Pancreas (tissue), 10 donors: ENCODE measurements at places on chromosomes 11 and 22. TPM values are rescaled to one million over a fixed set of nuclear protein-coding genes. Genes with fewer than 3 reads are reported as not detected.

DNA sequence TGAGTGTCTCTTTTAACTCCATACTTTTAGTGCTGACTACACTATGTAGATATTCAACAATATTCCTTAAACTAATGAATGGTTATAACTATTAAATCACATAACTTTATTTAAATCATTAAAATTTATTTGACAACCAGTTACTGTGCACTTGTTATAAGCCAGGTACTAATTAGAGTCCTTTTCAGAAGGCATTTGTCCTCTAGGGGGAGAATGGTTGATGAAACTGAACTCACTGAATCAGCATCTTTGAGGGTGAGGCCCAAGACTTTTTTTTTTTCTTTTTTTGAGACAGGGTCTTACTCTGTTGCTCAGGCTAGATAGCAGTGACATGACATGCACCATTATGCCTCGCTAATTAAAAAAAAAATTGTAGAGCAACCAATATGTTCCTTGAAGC lies 515.6 kb upstream of the CCDC90B start:
- no peak overlapping the region for H3K4me3 ChIP-seq
- H3K27me3 ChIP-seq: no peaks in the 10 kb centered on the region
- no peaks in the 10 kb centered on the region for H3K4me1 ChIP-seq
- H3K36me3 ChIP-seq: no peaks in the 10 kb centered on the region
- no peak for DNase-seq

GRCh38 chr11:115942011-115942410 lies 437.8 kb upstream of the CADM1 start:
- H3K27me3 ChIP-seq: no peaks in the 10 kb centered on the region
- no peak overlapping the region for H3K4me3 ChIP-seq
- H3K36me3 ChIP-seq: no peaks in the 10 kb centered on the region
- no peaks in the 10 kb centered on the region for H3K4me1 ChIP-seq
- no peak for DNase-seq
- no peak overlapping the region for H3K27ac ChIP-seq

DNA sequence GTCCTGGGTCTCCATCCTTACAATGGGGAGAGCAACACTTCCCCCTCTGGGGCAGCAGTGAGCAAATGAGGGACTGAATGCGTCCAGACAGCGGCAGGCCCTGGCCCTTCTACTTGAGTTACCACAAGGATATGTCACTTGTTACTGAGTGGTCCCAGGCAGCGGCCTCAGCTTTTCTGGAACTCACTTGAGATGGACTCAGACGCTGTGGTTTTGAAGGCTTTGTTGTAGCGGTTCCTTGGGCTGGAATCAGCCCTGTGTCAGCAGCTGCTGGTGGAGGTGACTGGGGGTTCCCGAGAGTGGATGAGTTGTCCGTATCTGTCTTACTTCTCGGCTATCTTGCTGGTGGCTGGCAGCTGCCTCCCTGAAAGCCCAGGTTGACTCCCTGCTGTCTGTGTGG lies 77.0 kb downstream of the MICAL2 start:
- no peaks in the 10 kb centered on the region for H3K27me3 ChIP-seq
- no peak overlapping the region for H3K27ac ChIP-seq
- no peak for DNase-seq

GRCh38 chr11:133978794-133979193 lies 22.0 kb upstream of the IGSF9B start:
- H3K4me1 ChIP-seq: no peaks in the 10 kb centered on the region
- H3K27ac ChIP-seq: no peak overlapping the region
- no peak for DNase-seq
- no peaks in the 10 kb centered on the region for H3K27me3 ChIP-seq
- no peaks in the 10 kb centered on the region for H3K36me3 ChIP-seq

GRCh38 chr11:111101881-111102280 lies 143.6 kb upstream of the POU2AF2 start:
- no peak overlapping the region for H3K27ac ChIP-seq
- no peak overlapping the region for H3K4me3 ChIP-seq
- DNase-seq: no peak
- peaks cover 8% of the 10 kb centered on the region for H3K27me3 ChIP-seq
- no peaks in the 10 kb centered on the region for H3K36me3 ChIP-seq

GRCh38 chr11:131495423-131495822 lies 125.0 kb downstream of the NTM start:
- no peak overlapping the region for H3K27ac ChIP-seq
- no peak overlapping the region for H3K4me3 ChIP-seq
- no peaks in the 10 kb centered on the region for H3K4me1 ChIP-seq
- H3K36me3 ChIP-seq: no peaks in the 10 kb centered on the region

DNA sequence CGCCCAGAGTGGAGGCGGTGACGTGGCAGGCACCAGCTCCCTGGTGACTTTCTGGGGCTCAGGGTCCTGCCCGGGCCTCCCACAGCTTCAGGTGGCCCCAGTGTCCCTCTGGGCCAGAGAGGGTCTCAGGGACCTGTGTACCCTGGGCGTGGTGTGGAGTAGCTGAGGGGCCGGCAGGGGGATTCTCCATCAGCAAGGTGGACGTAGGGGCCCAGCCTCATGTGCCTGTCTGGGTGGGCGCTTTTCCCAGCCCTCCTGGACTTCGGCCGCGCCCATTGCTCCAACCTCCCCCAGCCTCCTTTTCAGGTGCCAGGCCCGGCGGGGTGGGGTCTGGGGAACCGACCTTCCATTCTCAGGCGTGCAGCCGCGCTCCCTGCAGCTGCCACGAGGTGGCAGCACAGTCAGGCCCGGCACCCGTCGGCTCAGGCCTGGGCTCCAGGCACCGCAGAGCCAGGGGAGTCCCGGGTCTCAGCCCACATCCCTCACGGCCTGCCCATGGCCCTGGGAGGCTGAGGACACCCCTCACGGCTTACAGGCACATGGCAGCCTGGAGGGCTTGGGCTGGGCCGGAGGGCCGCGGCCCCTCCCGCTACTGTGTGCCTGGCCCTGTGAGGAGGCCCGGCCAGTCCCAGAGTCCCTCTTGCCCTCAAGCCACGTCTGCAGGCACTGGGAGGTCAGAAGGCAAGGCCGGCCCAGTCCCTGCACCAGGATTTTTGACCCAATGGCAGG lies 19.9 kb upstream of the MUC5B start:
- H3K27ac ChIP-seq: no peak overlapping the region
- no peaks in the 10 kb centered on the region for H3K36me3 ChIP-seq
- no peaks in the 10 kb centered on the region for H3K27me3 ChIP-seq
- DNase-seq: peak; percentile 77

DNA sequence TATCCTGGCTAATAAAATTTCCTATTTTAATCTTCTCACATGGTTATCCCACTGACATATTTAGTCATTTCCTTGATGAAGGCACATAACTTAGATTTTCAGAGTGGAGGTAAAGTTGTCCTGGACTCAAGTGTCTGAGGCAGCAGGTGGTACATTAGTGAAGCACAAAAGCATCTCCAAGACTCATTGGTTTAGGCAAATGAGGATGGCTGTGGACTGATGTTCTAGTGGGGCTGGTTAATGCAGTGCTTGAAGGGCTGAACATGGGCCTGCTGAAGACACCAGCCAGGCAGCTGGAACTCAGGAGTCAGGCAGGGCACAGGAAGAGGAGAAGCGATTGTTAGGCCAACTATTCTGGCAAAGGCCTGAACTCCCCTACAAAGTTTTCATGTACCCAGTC lies 76.3 kb upstream of the SESN3 start:
- H3K27ac ChIP-seq: no peak overlapping the region
- no peaks in the 10 kb centered on the region for H3K4me1 ChIP-seq
- no peaks in the 10 kb centered on the region for H3K36me3 ChIP-seq
- DNase-seq: no peak

DNA sequence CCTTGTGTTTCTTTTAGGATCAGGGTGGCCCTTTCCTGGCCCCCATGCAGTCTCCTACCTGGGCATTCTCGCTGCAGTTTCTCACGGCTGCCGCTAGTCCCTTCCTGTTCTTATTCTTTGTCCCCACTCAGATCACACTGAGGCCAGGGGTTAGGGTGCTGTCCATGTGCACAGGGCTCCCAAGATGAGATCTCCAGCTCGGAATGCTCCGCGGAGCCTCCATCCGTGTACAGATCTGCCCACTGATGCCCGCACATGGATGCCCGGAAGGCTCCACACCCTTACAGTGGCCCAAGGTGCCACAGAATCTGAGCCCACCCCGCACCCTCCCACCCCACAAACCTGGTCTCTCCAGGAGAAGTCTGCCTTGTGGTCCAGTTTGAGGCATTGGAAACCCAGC lies 457.3 kb downstream of the TBC1D22A start:
- no peak overlapping the region for H3K27ac ChIP-seq
- no peaks in the 10 kb centered on the region for H3K27me3 ChIP-seq
- DNase-seq: no peak
- no peaks in the 10 kb centered on the region for H3K4me1 ChIP-seq
- no peaks in the 10 kb centered on the region for H3K36me3 ChIP-seq
- H3K4me3 ChIP-seq: no peak overlapping the region

DNA sequence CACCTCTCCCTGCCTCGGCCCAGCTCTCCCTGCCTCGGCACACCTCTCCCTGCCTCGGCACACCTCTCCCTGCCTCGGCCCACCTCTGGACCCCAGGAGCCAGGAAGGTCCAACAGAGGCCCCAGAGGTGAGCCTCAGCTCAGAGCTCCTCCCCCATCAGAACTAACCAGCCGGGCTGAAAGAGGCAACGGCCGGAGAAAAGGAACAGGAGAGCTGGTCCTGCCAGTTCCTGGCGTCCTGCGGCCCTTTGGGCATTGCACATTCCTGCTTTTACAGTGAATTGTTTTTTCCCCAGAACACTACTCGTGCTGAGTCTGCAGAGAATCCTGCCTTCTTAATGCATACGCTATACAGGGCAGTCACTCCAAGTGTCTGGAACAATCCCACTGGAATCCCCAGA lies 45.8 kb downstream of the LMO1 start:
- H3K27me3 ChIP-seq: no peaks in the 10 kb centered on the region
- H3K4me3 ChIP-seq: no peak overlapping the region
- DNase-seq: no peak

- H3K36me3 ChIP-seq: peaks cover 57% of the 10 kb centered on the region
- H3K27me3 ChIP-seq: no peaks in the 10 kb centered on the region
- peak overlapping the region; percentile 58 for H3K27ac ChIP-seq
- DNase-seq: no peak
- no peak overlapping the region for H3K4me3 ChIP-seq
- no peaks in the 10 kb centered on the region for H3K4me1 ChIP-seq
Observed at GRCh38 chr22:26535603-26535908, 23.3 kb upstream of the TFIP11 start.

DNA sequence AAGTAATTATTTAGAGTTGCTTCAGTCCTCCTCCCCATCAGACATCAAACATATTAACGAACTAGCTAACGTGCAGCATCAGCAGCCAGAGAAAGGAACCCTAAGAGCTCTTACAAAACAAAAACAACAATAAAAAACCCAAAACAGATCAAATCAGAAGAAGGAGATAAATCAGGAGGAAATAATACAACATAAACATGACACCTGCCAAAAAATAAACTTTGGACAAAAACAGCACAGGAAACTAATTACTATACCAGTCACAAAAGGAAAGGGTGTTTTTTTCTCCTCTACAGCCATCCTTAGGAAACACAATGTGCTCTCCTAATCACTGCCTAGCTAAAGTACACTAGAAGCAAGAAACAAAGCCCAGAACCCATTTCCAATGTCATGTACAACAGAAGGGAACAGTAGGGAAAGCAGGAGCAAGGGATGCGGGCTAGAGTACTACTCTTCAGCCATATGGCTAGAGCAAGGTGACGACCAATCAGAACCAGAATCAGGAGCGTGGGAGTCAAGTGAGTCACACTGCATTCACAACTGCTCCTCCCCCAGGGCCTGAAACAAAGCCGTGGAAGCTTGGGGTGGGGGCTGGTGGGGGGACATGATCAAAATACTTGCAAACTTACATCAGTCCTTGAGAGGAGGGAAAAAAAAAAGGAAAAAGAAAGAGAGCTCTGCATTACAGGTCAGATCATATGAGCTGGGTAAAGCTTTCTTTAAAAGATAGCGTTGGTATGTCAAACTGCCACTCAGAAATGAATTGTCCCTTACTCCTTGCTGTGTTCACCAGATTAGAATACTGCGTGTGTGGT lies 60.4 kb downstream of the LARGE2 start:
- no peak overlapping the region for H3K4me3 ChIP-seq
- no peaks in the 10 kb centered on the region for H3K4me1 ChIP-seq
- no peaks in the 10 kb centered on the region for H3K27me3 ChIP-seq
- H3K27ac ChIP-seq: no peak overlapping the region

GRCh38 chr22:32206774-32207758 lies 2.2 kb upstream of the RFPL2 start:
- no peak overlapping the region for H3K4me3 ChIP-seq
- DNase-seq: peak; percentile 54
- H3K36me3 ChIP-seq: no peaks in the 10 kb centered on the region
- no peaks in the 10 kb centered on the region for H3K4me1 ChIP-seq
- H3K27me3 ChIP-seq: no peaks in the 10 kb centered on the region

DNA sequence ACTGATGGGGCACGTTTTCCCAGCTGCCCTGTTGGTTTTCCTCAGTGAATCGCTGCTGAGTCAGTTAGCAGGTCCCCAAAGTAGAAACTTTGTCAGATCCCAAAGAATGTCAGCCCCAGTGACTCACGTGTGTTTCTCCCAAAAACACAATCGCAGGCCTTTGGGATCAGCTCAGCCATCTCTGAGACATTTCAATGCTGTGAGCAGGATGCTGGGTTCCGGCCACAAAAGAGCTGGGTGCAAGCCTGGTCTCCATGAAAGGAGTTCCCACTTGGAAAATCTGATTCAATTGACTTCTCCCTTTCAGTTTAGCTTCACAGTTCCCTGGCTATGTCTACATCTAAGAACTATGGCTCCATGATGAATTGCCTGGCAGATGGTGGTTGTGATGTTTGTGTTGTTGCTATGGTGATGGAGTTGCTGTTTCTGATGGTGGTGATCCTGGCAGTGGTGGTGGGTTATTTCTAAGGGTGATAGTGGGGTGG lies 28.0 kb downstream of the MYEOV start:
- H3K4me3 ChIP-seq: no peak overlapping the region
- no peaks in the 10 kb centered on the region for H3K4me1 ChIP-seq
- H3K27me3 ChIP-seq: no peaks in the 10 kb centered on the region
- H3K36me3 ChIP-seq: no peaks in the 10 kb centered on the region

The GRAP2 gene
- total RNA-seq: 0.75 TPM

The HTR3A gene
- total RNA-seq: 0.91 TPM

The KREMEN1 gene
- total RNA-seq: 6.5 TPM

The ASRGL1 gene
- 13.6 TPM for total RNA-seq
